AML-193 (cell line): ENCODE measurements at places on chromosomes 6 and 20.

GRCh38 chr6:13190376-13190775 is 138.0 kb downstream of the TBC1D7 start:
- no peak for DNase-seq

DNA sequence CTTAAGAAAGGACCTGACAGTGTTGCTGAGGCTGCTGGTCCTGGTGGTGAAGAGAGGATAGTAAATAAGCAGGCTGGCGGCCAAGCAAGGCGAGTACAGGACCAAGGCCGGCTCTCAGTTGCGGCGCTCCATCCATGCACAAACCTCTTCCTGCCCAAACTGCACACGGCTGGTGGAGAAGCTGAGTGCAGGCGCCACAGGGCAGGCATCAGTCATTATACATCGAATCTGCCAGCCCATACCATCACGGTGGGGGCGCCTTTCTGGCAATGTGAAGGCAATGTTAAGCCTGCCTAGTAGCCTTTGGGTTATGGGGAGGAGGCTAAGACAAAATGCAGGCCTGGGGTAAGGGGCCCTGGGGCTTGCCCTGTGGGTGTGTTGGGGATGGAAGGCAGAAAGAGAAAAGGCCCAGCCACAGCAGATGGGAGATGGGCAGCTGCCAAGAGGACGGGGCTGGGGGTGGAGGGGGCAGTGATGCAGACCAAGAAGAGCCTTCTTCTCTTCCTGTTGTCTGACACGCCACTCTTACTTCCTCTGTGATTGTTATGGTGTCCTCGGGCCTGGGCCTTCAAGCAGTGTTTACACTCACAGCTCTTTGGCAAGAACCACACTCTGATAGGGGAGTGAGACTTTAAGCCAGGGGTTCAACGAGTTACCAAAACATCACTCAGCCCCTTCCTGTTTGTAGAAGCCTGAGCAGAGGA is 20.3 kb upstream of the KCNK16 start:
- no peak for DNase-seq

DNA sequence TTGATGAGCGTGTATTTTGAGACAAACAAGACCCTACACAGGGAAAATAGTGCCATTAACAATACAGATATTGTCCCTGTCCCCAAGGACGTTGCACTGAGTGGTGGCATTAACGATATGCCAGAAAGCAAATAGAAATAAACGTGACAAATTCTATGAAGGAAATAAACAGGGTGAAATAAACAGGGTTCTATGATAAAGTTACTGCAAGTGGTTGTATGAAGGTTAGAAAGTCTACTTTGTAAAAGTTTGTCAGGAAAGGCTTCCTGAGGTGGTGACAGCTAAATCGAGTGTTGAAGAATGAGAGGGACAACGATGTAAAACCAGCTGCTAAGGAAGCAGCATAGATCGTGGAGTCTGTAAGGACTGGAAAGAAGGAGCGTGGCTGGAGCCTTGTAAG is 380.2 kb downstream of the LAMA2 start:
- no peak for DNase-seq

DNA sequence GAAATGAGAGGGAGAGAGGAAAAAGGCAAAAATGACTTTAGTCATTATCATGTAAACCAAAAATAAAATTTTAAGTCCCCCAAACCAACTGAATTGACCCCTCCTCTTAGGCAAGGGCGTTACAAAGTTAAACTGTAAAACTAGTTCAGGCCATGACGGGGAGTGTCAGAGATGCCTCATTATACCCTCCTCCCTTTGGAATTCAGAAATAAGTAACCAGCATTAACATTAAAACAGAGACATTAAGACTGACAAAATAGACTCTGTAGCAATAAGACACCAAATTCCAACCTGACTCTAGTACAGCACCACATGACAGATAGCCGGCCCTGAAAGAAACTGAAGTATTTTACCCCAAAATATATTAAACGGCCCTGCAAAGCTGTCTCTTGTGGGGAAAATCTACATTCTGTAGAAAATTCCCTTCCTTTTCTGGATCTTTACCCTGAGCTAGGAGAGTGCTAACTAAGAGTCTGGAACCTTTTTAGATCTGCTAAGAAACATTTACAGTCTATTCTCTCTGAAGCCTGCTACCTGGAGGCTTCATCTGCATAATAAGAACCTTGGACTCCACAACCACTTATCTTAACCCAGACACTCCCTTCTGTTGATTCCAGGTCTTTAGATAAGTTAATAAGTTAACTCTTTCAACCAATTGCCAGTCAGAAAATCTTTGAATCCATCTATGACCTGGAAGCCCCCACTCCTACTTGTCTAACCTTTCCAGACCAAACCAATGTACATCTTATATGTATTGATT is 150.7 kb downstream of the PKHD1 start:
- DNase-seq: no peak

DNA sequence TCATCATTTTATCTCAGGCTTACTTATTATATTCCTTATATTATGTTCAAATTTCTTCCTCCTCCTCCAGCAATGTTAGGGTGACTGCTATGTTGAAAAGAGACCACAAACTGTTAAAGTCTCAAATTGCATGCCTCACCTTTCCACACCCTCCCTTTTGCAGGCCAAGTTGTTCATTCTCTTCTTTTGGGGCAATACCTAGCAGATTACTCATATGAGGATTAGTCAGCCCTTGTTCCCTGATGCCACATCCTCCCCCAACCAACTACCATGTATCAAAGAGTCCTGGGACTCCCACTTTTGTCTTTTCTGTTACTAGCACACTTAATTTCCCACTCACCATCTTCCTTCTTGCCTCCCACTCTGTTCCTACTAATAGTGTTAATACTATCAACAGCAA is 434.7 kb downstream of the BCKDHB start:
- no peak for DNase-seq

GRCh38 chr20:64188682-64189529 is 24.7 kb downstream of the MYT1 start:
- no peak for DNase-seq

DNA sequence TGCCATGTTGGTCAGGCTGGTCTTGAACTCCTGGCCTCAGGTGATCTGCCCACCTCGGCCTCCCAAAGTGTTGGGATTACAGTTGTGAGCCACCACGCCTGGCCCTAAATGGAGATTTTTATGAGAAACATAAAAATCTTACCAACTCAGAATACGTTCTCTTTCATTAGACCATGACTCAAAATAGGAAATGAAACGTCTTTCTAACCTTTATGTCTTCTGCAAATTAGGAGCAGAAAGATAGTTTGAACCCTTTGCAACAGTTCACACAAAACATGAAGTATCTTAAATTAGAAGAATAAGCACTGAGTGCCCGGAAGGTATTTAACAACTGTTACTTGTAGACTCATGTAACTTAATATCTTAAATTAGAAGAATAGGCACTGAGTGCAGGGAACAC is 48.3 kb downstream of the AHI1 start:
- DNase-seq: no peak

- no peak for DNase-seq
Measured at GRCh38 chr6:150567823-150568383, 31.8 kb upstream of the PLEKHG1 start.

GRCh38 chr6:98980819-98981218 is 33.1 kb upstream of the FBXL4 start:
- DNase-seq: no peak

DNA sequence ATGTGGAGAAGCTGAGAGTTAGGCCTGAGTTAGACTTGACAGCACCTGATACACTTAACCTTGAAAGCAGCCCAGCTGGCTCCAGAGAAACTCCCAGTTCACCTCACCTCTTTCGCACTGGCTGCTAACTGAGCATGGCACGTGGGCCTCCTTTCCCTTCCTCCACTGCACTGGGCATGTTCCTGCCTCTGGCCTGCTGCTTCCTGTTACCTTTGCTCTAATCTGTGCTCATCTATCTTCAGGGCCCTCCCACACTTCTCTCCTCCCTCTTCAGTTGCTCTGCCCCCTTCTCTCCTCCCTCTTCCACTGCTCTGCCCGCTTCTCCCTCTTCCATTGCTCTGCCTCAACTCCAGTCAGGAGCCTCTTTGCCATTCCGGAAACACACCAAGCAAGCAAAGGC is 13.7 kb upstream of the UBE2V1 start:
- DNase-seq: no peak

DNA sequence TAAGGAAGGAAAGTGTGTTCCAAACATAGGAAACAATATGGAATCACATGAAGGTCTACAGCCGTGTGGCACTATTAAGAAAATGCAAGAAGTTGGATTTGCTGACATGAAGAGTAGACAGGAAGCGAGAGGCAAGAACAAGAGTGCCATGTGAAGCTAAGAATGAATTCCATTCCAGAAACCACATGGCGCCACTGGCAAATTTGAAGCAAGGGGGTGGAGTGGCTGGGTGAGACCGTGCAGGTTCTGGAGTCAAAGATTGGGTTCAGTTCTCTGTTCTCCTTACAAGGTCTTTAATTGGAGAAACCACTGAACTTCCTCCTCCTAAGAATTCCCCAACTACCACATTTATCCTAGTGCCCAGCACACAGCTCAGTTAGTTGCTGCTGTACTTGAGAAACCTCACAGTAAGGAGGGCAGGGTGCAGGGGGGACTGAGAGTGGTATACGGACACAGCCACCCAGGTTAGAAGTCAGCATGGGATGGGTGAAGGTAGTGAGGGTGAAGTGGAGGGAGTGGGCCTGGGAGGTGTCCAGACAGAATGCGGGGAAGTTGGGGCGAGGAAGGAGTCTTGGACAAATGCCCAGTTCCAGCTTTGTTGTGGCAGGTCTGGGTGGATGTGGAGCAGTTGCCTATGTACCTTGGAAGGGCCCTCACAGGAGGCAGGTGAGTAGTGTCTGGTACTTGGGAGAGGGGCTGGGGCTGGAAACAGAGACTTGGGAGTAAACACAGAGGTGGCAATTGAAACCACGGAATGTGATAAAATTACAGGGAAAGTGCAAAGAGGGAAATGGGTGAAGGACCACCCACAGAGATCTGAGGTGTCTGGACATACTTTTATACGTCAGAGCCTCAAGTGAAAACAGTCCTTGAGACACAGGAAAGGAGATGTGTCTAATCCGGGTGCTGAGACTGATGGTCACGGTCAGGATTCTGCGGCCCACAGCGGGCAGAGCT is 14.3 kb downstream of the LYRM4 start:
- DNase-seq: no peak

DNA sequence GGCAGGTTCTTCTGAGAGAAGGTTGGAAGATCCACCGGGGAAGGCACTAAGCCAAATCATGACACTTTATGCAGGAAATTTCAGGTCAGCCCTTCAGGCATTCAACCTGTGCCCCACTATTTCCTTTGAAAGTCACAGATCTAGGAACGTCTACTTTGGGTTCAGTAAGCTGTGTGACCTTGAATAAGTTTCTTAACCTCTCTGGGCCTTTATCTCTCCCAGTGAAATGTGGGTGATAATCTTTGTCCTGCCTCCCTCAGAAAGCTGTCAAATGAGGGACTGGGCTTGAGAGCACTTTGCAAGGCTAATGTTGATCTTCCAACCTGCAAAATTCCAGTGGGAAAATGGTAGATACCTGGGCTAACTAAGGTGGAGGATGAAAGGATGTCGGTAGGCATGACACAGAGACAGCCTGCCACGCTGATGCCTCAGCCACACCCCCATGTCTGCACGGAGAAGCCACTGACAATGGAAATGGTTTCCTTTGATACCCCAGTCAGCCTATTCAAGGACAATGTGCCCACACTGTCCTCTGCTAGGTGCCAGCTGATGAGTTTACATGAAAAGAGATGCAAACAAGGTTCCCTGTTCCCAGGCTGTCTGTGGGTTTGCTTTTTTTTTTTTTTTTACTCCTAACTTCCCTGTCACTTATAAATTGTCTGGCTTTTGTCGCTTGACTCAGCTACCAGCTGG is 9.3 kb downstream of the BNIP5 start:
- DNase-seq: no peak

DNA sequence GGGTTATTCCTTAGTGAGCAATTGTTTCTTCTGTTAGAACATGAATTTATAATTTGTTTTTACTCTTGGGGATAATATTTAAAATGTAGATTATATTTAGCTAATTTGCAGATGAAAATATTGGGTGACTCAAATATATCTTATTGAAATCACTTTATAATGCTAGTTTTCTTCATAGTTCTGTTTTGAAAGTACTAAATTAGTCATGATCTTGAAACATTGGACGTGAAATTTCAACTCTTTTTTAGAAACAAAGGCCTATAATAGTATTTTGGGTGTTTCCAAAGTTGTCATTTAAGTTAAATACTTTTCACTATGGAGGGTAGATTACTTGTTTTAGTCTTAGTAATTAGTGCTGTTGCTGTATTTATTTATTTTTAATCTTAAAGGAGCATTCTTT is 250.9 kb downstream of the UTRN start:
- DNase-seq: no peak

- no peak for DNase-seq
Measured at GRCh38 chr20:4563031-4563430, 158.7 kb upstream of the PRND start.

GRCh38 chr6:34722451-34722850 is 25.9 kb upstream of the ILRUN start:
- no peak for DNase-seq

DNA sequence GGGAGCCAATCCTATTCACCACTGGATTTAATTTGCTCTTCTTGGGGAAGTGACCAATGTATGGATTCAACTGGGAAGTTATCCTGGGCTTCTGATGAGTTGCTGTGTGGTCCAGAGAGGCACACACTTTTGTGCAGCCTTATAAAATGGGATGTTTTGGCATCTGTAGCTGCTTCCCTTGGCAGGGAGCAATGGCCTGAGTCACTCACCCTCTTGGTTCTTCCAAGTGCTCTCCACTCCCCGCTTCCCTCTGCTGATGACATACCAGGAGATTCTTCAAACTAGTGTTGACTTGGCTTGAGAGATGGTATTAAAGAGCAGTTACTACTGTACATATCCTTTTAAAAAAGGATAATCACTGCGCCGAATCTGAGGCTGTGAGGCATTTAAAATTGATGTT is 105.8 kb downstream of the JARID2 start:
- DNase-seq: no peak

DNA sequence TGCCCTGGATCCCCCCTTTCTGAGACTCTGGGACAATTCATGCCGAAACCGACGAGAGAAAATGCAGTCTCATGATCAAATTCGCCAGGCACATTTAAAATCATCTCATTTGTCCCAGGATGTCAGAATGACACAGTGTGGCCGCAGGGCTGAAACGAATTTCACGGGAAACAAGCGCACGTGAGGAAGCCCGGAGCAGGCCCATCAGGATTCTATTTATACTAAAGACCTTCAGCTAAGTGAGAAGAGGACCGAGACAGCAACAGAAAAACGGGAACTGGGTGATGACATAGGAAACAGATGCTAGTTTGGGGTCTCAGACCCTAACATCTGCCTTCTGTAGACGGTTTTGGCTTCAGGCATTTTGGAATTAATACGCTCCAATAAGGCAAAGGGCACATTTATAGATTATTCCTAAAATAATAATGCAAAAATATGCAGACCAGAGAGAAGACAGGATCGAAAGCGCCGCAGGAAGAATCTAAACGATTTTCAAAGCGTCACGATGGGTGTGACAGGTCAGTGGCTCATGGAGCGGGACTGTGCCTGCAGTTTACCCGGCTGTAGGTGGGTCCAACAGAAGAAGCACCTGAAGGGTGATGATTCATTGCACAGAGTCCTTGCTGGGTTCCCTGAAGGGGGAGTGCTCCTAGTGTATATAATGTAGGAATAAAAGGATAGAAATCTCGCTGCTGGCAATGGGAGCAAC is 80.8 kb upstream of the MPC1 start:
- DNase-seq: no peak

- peak; percentile 51 for DNase-seq
Measured at GRCh38 chr6:37802810-37803209, 16.7 kb upstream of the ZFAND3 start.
